ENCODE measurements at places on chromosomes 7 and 10. TPM values are rescaled to one million over a fixed set of nuclear protein-coding genes. Genes with fewer than 3 reads are reported as not detected.

- H3K4me1 ChIP-seq, result peaks cover 59% of the 10 kb centered on the region
- peak; percentile 73 for DNase-seq
- no peaks in the 10 kb centered on the region for H3K27me3 ChIP-seq
- H3K36me3 ChIP-seq, result no peaks in the 10 kb centered on the region
These were observed 33.9 kb upstream of the EEPD1 start for GRCh38 chr7:36119005-36119706.

The PHKG1 gene
- 0.44 TPM for total RNA-seq

DNA sequence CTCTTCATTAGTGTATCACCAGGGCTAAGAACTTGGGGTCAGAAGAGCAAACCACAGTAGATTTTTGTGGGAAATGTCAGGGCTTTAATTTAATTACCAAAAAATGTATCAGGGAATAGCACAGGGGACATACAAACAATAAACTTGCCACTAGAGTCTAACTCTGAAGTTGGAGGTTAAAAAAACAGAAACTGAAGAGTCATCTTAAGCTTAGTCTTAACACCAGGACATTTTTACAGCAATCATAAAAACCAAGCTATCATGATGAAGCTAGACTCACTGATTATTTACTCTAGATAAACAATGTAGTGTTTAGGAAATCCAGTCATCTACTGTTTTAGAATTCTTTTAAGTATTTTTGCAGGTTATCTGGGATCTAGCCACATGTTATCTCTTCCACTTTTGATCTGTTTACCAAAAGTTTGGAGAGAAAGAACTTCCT, 48.4 kb upstream of the GLI3 start:
- DNase-seq, result no peak
- H3K4me3 ChIP-seq, result no peak overlapping the region

- DNase-seq, result no peak
- no peak overlapping the region for H3K4me3 ChIP-seq
- no peaks in the 10 kb centered on the region for H3K27me3 ChIP-seq
- H3K4me1 ChIP-seq, result peaks cover 16% of the 10 kb centered on the region
- H3K36me3 ChIP-seq, result no peaks in the 10 kb centered on the region
- H3K27ac ChIP-seq, result no peak overlapping the region
These were observed 12.7 kb upstream of the VDAC2 start for GRCh38 chr10:75197906-75198305.

- peaks cover 17% of the 10 kb centered on the region for H3K4me1 ChIP-seq
- no peak overlapping the region for H3K4me3 ChIP-seq
- DNase-seq, result no peak
- no peak overlapping the region for H3K27ac ChIP-seq
- peaks cover 9% of the 10 kb centered on the region for H3K36me3 ChIP-seq
- H3K27me3 ChIP-seq, result no peaks in the 10 kb centered on the region
These were observed 7.2 kb downstream of the RBM17 start for GRCh38 chr10:6095810-6096570.

The UTF1 gene
- not detected for total RNA-seq

The TEX47 gene
- total RNA-seq, result not detected

The PNLIP gene
- not detected for total RNA-seq

- peaks cover 22% of the 10 kb centered on the region for H3K27me3 ChIP-seq
- H3K36me3 ChIP-seq, result no peaks in the 10 kb centered on the region
- no peaks in the 10 kb centered on the region for H3K4me1 ChIP-seq
These were observed 286.9 kb upstream of the MGMT start for GRCh38 chr10:129179972-129180678.

The CCDC7 gene
- 0.93 TPM for total RNA-seq

Measured in HepG2 (cell line).